ENCODE measurements at places on chromosomes 4 and X. TPM values are rescaled to one million over a fixed set of nuclear protein-coding genes. Genes with fewer than 3 reads are reported as not detected.

GRCh38 chrX:24292353-24292752 is 21.5 kb downstream of the SUPT20HL2 start:
- DNase-seq: peak; percentile 11

GRCh38 chr4:8409264-8410065 is 31.1 kb downstream of the ACOX3 start:
- no peak for DNase-seq

DNA sequence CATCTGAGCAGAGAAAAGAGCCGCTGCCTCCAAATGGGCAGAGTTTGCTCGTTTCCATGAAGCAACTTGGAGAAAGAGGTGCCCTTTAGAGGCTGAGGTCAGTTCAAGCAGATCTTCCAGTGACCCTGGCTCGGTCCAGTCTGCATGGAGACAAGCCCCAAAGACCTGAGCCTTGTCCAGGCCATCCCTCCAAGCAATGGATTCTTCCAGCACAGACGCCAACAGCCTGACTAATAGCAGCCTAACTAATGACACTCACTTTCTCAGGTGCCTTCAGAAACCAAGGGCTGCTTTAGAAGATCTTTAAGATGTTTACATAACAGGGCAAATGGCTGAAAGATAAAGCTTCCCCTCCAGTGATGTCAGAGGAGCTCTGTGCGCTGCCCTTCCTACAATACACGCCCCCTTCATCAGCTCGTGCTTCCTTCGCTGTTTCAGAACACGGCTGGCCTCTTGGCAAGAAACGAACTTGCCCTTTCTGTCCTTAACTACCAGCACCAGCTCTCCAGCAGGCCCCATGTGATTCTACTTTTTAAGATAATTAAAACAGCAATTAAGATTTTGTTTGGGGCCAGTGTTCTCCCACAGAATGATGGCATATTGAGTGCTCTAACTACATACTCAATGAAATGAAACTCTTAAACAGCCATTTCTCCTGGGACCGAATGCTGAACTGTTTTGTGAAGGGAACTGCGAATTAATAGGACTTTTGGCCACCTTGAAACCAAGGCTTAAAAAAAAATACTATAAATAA is 119.0 kb downstream of the GPR143 start:
- DNase-seq: no peak

DNA sequence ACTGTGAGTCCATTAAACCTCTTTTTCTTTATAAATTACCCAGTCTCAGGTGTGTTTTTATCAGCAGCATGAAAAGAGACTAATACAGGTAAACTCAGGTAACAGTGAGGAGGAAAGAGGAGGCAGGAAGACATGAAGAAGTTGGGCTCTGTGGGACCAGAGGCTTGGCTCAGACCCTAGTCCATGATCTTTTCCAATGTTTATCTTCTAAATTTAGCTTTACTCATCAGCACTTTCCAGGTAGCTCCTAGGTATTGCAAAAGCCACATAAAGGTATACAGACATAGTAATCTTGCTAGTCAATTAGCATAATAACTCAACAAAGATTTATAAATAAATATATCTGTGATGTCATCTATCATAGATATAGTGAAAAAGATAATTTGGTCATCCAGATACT is 11.2 kb upstream of the FRYL start:
- no peak for DNase-seq

- DNase-seq: no peak
Observed at GRCh38 chr4:146098397-146098796, 77.1 kb upstream of the LSM6 start.

- no peak for DNase-seq
Observed at GRCh38 chrX:136179133-136179532, 31.8 kb downstream of the FHL1 start.

GRCh38 chr4:13902146-13902545 is 274.6 kb upstream of the BOD1L1 start:
- no peak for DNase-seq

- no peak for DNase-seq
Observed at GRCh38 chrX:150094996-150095395, 156.7 kb upstream of the EOLA2 start.

DNA sequence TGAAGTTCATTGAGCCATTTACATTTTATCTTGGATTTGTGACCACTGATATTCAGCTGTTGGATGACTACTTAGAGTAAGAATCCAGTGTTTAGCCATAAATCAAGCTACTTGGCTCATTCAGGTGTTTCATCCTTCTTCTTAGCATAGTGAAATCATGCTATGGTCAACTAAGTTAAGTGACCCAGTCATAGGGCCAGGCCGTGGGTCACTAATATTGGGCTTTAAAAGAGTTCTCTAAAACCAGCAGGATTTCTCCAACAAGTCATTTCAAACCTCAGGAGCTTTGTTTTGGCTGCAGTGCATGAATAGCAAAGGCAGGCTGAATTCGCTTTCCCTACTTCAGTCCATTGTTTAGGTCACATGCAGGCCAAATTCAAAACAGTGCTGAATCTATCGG is 181.0 kb downstream of the MAML3 start:
- no peak for DNase-seq

GRCh38 chr4:121199742-121200561 is 35.8 kb upstream of the TNIP3 start:
- DNase-seq: peak; percentile 16

Gene SYP
- total RNA-seq: 1.9 TPM

Gene PRDM8
- 4.1 TPM for total RNA-seq

Gene BCLAF3
- 13.8 TPM for total RNA-seq

Gene MAGEB1
- total RNA-seq: not detected

Gene IL2
- total RNA-seq: 3.4 TPM
